ENCODE measurements at places on chromosomes 11 and 22.
A peak's percentile ranks its signal among the peaks of the same experiment; 100 is the strongest.

GRCh38 chr11:6927030-6927617 lies 898 bp downstream of the ZNF215 start:
- no peak for DNase-seq

DNA sequence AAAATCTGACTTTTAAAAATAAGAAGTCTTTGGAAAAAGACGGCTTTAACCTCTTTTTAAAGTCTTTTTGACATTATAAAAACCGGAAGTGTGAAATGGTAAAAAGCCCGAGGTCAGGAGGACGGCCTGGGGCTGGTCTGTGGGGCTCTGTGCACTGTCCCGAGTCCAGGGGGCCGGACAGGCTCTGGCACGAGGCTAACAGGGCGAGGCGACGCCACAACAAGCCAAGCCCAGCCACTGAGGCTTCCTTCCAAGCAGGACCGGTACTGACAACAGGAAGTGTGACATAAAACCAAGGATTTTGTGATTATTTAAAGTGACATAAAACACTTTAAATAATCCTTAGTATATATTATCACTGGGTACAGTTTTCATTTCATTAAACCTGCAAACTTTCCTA lies 39.2 kb downstream of the BRD1 start:
- no peak for DNase-seq

DNA sequence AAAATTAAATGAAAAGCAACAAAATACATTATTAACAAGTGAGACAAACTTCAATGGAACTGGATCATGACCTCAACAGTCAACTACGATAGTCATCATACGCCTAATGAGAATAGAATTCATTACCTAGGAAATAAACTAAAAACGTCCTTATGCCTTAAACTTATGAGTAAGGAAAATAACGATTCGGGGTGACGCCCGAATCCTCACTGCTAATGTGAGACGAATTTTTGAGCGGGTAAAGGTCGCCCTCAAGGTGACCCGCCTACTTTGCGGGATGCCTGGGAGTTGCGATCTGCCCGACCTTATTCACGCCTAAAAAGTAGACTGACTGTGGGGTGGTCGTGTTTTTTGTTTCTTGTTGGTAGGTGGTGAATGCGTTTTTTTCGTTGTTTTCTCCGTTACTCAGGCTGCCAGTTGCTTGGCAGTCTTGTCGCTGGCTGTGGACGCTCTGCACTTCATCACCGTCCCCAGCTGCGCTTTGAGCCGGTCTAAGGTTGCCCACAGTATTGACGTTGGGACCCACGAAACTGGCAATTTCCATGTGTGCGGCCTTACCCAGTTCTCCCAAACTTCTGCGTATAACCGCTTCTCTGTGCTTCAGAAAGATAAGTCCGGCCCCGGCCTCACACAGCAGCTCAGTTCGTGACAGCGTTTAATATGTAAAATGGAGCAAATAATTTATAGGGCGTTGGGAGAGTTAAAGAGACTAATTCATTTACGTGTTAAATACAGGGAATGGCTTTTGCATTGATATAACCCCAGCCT lies 593 bp upstream of the POLDIP3 start:
- peak; percentile 93 for DNase-seq

GRCh38 chr11:27159335-27159679 lies 118.7 kb downstream of the BBOX1 start:
- DNase-seq: no peak

DNA sequence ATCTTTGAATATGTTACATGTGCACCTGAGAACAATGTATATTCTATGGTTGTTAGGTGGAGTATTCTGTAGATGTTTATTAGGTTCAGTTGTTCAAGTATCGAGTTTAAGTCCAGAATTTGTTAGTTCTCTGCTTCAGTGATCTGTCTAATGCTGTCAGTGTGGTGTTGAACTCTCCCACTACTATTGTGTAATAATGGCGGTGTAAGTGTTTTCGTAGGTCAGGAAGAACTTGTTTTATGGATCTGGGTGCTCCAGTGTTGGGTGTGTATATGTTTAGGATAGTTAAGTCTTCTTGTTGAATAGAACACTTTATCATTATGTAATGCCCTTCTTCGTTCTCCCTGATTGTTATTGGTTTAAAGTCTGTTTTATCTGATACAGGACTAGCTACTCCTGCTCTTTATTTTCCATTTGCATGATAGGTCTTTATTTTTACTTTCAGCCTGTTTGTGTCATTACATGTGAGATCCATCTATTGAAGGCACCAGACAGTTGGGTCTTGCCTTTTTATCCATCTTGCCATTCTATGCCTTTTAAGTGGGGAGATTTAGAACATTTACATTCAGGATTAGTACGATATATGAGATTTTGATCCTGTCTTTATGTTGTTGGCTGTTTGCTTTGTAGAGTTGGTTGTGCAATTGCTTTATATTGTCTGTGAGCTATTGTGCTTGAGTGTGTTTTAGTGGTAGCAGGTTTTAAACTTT lies 121.6 kb downstream of the DDX10 start:
- no peak for DNase-seq

- no peak for DNase-seq
These were observed 67.4 kb downstream of the ZBTB44 start for GRCh38 chr11:130247319-130247718.

DNA sequence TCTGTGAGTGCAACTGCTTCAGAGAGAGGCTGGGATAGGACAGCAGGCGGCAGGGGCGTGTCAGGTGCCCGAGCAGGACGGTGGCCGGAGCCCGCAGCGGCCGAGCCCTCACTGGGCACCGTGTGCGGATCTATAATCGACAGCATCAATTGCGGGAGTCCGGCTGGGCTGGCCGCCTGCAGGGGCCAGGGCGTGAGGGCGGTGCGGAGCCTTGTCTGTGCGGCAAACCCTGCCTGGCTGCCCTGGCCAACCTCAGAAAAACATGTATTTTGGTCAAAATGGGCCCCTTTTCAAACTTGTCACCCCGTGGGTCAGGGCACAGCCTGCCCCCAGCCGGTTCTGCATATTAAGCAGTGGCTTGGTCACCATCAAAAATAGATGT lies 91.3 kb upstream of the KCNQ1OT1 start:
- no peak for DNase-seq

DNA sequence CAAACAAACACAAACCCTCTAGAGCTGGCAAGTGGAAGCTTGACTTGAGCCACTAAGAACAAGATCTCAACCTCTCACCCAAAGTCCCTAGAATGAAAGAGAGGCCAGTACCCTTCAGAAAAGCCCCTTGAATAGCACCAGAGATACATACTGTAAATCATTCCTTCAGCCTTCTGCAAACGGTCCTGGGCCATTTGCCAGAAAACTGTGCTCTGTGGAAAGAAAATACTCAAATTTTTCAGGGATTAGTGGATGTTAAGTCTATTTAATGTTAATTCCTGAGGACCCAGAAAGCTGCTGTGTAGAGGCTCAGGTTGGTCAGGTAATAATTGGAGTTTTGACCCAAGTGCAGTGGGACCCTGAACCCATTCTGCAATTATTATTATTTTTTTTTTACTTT lies 16.9 kb downstream of the SERPINH1 start:
- no peak for DNase-seq

DNA sequence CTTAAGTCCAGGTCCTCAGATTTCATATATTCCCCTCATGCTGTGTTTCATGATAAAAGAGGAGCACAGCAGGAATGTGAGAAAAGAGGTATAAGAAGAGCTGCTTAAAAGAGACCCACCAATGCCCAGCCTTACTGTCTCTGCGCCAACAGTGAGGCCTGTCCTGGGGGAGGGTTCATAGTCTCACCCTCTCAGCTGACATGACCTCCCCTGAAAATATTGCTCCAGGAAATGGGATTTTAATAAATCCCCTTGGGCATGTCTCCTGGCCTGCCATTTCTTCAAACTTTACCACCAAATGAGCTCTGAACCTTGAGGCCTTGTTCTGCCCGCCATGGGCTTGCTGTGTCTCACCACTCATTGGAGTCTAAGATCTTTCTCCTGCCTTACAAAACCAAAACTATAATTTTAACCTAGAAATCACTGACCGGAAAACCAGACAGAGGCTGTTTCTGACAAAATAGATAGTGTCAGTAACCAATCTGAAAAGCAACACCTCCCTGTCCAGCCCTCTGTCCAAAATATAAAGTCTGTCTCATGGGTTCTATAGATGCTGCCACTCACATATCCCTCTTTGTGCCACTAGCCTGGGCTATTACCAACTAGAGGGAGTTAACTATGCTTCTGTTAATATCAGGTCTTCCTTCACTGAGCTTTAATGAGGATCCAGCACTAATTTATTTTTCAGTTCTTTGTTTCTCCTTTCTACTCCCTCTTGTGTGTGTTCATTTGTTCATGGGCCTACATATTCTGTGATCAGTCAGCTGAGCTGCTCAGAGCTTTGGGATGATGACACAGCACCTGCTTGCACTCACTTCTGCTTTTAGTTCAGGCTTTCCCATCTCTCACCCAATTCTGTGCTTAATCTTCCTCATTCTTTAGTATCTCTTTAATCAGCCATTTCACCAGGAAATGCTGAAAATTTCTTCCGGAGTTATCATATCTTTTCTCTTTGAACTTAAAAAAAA lies at the start of gene OR2AG2:
TSS of gene OR2AG2 (minus strand) at position 51 of the 968 bp plus-strand sequence. CDS start 3,019 bp downstream, outside the sequence.
- DNase-seq: no peak

GRCh38 chr22:38467438-38467903 lies 425 bp upstream of the KDELR3 start:
- DNase-seq: no peak
